ENCODE measurements at places on chromosomes 16 and 17. TPM values are rescaled to one million over a fixed set of nuclear protein-coding genes. Genes with fewer than 3 reads are reported as not detected.

DNA sequence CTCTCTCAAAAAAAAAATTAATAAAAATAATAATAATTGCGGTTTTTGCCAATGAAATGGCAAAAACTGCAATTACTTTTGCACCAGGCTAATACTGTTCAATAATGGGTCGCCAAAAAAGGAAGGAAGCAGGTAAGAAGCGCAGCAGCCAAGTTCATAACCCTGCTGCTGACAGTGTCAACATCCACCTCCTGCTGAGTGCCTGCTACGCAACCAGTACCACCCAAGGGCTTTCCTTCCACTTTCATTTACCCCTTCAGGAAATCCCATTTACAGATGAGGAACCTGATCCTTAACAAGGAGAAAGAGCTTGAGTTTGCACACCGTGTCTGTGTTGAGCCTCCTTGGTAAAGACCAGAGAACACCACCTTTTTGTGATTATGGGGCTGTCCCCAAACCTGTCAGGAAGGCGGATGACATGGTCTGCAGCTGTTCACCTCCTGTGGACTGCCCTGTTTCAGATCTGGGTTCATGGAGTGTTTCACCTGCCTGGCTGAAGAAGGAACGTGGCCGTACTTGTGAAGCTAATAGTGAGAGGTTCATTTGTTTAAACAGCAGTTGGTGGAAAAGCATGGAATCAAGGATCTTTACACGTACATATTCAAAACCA, 378.0 kb downstream of the SLC39A11 start:
- H3K4me1 ChIP-seq = peaks cover 4% of the 10 kb centered on the region
- DNase-seq = no peak
- no peaks in the 10 kb centered on the region for H3K27me3 ChIP-seq
- no peak overlapping the region for H3K27ac ChIP-seq
- peaks cover 4% of the 10 kb centered on the region for H3K36me3 ChIP-seq

- no peak for DNase-seq
- no peaks in the 10 kb centered on the region for H3K36me3 ChIP-seq
- H3K4me1 ChIP-seq = peaks cover 23% of the 10 kb centered on the region
- H3K4me3 ChIP-seq = no peak overlapping the region
- H3K27ac ChIP-seq = no peak overlapping the region
Measured at GRCh38 chr16:58345574-58346354, 46.5 kb upstream of the GINS3 start.

GRCh38 chr17:71790791-71791190, 330.0 kb upstream of the SOX9 start:
- H3K36me3 ChIP-seq = no peaks in the 10 kb centered on the region
- no peak overlapping the region for H3K27ac ChIP-seq
- H3K27me3 ChIP-seq = no peaks in the 10 kb centered on the region

- H3K27ac ChIP-seq = no peak overlapping the region
- H3K4me1 ChIP-seq = peaks cover 13% of the 10 kb centered on the region
- H3K36me3 ChIP-seq = no peaks in the 10 kb centered on the region
- peak; percentile 94 for DNase-seq
Measured at GRCh38 chr17:49556223-49556943, 19.3 kb upstream of the NXPH3 start.

DNA sequence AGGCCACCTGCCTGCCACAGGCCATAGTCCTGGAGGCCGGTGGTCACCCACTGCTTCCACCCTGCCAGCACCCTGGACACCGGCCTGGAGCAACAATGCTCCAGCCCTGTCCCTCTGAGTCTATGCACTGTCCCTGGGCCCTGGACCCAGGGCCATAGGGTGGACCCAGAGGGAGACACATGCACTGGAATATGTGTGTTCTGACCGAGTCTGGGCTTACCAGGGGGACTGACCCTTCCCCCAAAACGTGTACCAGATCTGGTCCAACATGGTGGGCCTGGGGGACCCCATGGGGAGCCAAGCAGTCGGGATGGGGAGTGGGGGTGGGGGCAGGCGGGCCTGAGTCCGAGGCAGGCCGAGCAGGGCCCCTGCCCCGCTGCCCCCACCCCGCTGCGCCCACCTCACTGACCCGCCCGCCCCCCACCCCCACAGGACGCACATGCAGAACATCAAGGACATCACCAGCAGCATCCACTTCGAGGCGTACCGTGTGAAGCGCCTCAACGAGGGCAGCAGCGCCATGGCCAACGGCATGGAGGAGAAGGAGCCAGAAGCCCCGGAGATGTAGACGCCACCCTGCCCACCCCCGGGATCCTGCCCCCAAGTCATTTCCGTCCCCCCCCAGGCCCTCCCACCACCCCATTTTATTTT, 357.4 kb downstream of the SEC14L1 start:
- H3K4me1 ChIP-seq = no peaks in the 10 kb centered on the region
- H3K27me3 ChIP-seq = no peaks in the 10 kb centered on the region
- H3K36me3 ChIP-seq = peaks cover 33% of the 10 kb centered on the region
- DNase-seq = no peak
- H3K27ac ChIP-seq = no peak overlapping the region

CCL7 gene
- not detected for total RNA-seq

DNA sequence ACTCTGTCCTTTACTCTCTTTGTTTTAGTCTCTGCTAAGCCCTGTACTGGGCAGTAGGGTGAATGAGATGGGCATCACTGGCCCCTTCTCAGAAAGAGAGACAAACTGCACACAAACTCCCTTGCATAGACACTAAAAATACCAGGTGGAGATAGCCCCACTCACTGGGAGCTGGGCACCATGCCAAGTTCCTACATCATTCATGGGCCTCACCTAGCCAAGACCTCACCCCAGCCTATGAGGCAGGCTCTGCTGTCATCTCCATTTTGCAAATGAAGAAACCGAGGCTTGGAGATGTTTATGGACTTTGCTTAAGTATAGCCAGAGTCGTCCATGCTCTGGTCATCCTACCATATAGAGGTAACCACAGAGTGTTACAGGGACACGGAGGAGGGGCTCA, 499.8 kb upstream of the CDH11 start:
- no peak for DNase-seq
- H3K4me1 ChIP-seq = peaks cover 6% of the 10 kb centered on the region
- no peak overlapping the region for H3K4me3 ChIP-seq
- no peaks in the 10 kb centered on the region for H3K36me3 ChIP-seq
- H3K27me3 ChIP-seq = peaks cover 6% of the 10 kb centered on the region
- H3K27ac ChIP-seq = no peak overlapping the region

- peaks cover 12% of the 10 kb centered on the region for H3K36me3 ChIP-seq
- H3K27ac ChIP-seq = peak overlapping the region; percentile 10
- H3K4me3 ChIP-seq = no peak overlapping the region
- H3K27me3 ChIP-seq = no peaks in the 10 kb centered on the region
Measured at GRCh38 chr16:4510747-4511426, 27.7 kb downstream of the CDIP1 start.

DNA sequence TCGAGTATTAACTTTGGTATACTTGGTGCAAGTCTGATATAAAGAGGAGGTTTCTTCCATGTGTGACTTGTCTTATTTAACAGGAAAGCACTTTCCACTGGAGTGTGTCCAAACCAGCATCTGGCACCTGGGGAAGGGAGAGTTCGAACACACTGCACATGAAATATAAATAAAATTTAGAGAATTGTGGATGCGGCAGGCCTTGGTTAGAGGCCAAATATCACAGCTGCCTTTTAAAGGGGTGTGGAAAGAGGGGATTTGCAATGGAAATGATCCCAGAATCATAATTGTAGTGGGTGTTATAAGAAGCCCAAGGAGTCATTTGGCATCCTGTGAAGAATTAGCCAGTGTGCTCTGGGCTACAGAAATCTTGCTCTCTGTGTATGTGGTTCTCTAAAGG, 4.3 kb upstream of the NXN start:
- DNase-seq = no peak
- H3K36me3 ChIP-seq = no peaks in the 10 kb centered on the region
- H3K27ac ChIP-seq = no peak overlapping the region
- H3K4me1 ChIP-seq = peaks cover 2% of the 10 kb centered on the region
- no peaks in the 10 kb centered on the region for H3K27me3 ChIP-seq

- peaks cover 37% of the 10 kb centered on the region for H3K36me3 ChIP-seq
- no peak overlapping the region for H3K27ac ChIP-seq
- peaks cover 4% of the 10 kb centered on the region for H3K27me3 ChIP-seq
- H3K4me3 ChIP-seq = no peak overlapping the region
Measured at GRCh38 chr17:54736573-54736972, 164.1 kb upstream of the TOM1L1 start.

TP53TG3C gene
- not detected for total RNA-seq

DNA sequence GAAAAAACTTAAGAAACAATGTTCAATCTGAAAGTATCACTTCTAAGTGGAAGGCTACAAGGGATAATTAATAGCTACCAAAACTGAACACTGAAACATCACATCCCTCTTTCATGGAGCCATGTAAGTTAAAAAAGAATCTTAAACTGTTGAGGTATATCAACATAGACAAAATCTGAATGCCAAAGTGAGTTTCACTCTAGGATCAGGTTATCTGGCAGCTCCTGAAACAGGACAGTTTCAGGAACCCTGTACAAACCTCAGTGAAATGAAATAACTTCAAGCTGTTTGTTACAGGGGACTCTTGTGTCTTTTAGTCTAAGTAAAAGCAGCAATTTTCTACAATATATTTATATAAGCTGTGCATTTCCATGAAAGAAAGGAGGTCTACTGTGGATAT, 73.2 kb downstream of the KANSL1 start:
- no peak overlapping the region for H3K4me3 ChIP-seq
- peak overlapping the region; percentile 76 for H3K27ac ChIP-seq
- no peaks in the 10 kb centered on the region for H3K27me3 ChIP-seq
- DNase-seq = no peak
- H3K4me1 ChIP-seq = peaks cover 76% of the 10 kb centered on the region

DNA sequence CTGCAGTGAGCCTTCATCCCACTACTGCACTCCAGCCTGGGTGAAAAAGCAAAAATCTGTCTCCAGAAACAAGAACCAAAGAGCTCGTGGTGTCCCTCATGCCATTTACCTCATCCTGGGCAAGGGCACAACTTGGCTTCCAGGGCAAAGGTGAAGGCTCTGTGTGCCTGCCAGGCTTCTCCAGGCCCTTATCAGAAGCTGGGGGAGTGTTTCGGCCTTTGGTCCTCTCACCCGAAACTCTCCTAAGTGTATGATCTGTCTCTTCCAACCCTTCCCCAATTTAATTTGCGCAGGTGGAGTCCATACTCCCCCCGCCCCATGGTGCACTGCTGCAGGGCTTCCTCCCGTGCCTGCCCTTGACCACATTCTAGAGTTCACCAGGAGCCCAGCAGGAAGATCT, 1.1 kb downstream of the CES2 start:
- peak overlapping the region; percentile 37 for H3K4me3 ChIP-seq
- H3K27ac ChIP-seq = no peak overlapping the region
- H3K36me3 ChIP-seq = peaks cover 8% of the 10 kb centered on the region
- H3K27me3 ChIP-seq = peaks cover 13% of the 10 kb centered on the region

DUS2 gene
- total RNA-seq = 25.8 TPM

DNA sequence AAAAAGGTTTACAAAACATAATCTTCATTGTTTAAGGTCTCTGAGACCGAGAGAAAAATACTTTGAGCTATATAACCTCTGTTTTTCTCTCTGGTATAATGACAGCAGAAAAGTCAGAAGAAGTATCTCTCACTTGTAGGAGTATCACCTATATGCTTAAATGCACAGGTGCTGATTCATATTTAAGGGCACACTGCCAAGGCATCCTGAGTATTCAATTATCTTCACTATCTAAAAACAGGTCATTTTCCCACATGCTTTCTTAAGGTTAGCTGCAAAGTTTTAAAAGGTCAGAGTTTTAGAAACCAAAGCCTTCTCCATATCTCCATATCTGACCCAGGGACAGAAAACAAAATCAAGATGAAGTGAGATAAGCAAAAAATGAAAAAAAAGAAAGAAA, 99.3 kb upstream of the C17orf78 start:
- H3K27ac ChIP-seq = peak overlapping the region; percentile 8
- H3K27me3 ChIP-seq = no peaks in the 10 kb centered on the region
- H3K4me1 ChIP-seq = no peaks in the 10 kb centered on the region
- H3K36me3 ChIP-seq = peaks cover 43% of the 10 kb centered on the region
- DNase-seq = no peak

DNA sequence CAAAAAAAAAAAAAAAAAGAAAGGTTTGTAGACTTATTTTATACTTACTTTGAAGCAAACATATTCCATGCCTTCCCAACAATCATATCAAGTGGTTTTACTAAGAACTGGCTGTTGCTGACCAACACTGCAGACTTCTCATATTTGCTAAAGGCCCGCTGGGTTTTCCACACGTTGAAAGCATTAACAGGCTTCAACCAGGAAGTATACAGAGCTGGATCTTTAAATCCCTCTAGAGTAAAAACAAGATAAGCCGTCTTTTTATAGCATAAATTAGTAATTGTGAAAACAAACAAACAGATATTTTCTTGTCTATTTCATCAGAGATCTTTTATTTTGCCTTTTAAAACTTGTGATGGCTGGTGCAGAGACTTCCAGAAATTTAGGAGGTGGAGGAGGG, 29.1 kb downstream of the TUBD1 start:
- H3K27me3 ChIP-seq = no peaks in the 10 kb centered on the region
- H3K27ac ChIP-seq = no peak overlapping the region
- no peaks in the 10 kb centered on the region for H3K4me1 ChIP-seq
- H3K36me3 ChIP-seq = peaks cover 31% of the 10 kb centered on the region

DNA sequence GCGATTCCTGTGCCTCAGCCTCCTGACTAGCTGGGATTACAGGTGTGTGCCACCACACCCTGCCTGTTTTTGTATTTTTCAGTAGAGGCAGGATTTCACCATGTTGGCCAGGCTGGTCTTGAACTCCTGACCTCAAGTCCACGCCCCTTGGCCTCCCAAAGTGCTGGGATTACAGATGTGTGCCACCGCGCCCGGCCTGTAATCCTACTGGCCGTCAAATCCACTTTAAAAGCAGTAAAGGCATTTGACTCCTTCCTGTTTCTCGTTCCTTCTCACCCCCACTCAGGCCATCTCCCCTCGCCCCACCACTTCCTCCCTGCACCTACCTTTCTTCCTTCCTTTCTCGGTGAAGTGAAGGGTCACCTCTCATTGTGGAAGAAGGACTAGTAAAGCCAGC, 69.4 kb upstream of the CREBBP start:
- H3K4me3 ChIP-seq = no peak overlapping the region
- no peaks in the 10 kb centered on the region for H3K4me1 ChIP-seq
- DNase-seq = no peak
- no peaks in the 10 kb centered on the region for H3K36me3 ChIP-seq
- no peaks in the 10 kb centered on the region for H3K27me3 ChIP-seq

DNA sequence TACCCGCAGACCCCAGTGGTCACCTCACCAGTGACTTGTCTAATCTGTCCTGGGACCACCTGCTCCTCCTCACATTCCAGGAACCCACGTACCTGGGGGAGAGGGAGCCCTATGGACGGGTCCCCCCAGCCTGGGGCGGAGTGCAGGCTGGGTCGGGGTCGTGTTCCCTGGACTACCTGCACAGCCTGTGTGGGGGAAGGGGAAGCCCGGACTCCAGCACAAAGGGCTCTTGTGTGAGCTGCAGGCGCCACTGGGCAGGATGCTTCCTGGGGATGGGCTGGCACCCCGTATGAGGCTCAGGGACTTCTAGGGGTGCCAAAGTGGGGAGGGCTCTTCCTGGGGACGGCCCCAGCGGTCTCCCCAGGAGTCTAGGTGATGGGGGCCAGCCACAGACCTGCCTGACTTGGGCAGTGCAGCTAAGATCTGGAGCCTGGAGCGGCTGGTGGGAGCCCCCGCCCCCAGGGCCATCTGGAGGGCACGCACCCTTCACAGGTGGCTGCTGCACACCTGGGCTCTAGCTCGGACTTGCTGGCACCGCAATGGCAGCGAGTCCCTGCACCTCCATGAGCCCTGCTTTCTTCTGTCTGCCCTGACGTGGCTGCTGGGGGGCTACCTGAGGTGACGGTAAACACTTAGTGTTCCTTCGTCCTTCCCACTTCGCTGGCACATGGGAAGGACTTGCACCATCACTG, 7.5 kb downstream of the VASN start:
- H3K4me3 ChIP-seq = no peak overlapping the region
- H3K27ac ChIP-seq = peak overlapping the region; percentile 57
- no peak for DNase-seq

MGAT5B gene
- total RNA-seq = 11.5 TPM

GRCh38 chr17:82062076-82062983, 3.3 kb downstream of the DUS1L start:
- H3K27me3 ChIP-seq = no peaks in the 10 kb centered on the region
- 0 out of 2 replicates have a peak, but pooled peaks cover 2% of the 10 kb centered on the region for H3K4me1 ChIP-seq
- H3K27ac ChIP-seq = no peak overlapping the region
- H3K36me3 ChIP-seq = peaks cover 3% of the 10 kb centered on the region
- no peak for DNase-seq
